ENCODE measurements at places on chromosomes 2 and 18.

DNA sequence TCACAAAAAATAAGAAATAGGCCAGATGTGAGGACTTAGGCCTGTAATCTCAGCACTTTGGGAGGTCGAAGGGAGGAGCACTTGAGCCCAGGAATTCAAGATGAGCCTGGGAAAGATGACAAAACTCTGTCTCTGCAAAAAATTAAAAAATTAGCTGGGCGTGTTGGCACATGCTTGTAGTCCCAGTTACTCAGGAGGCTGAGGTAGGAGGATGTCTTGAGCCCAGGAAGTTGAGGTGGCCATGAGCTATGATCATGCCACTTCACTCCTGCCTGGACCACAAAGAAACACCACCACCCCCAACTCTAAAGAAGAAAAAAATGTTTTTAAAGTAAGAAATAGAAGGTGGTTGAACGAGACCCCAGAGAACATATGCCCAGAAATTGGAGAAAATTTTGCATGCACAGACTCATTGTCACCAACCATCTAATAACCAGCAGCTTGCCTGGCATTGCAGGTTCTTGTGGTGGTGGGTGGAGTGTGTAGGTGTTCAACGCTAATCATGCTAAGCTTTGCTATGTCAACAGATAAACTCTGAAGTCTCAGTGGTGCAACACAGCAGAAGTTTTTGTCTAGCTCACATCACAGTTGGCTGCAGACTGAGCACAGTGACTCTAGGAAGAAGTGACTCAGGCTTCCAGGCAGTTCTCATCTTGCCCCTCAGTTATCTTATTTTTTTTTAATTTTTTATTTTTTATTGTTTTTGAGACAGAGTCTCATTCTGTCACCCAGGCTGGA lies 18.6 kb downstream of the ARL4C start:
- H3K27me3 ChIP-seq, result no peaks in the 10 kb centered on the region
- no peaks in the 10 kb centered on the region for H3K4me1 ChIP-seq
- H3K36me3 ChIP-seq, result no peaks in the 10 kb centered on the region
- DNase-seq, result no peak
- no peak overlapping the region for H3K4me3 ChIP-seq

GRCh38 chr2:146931109-146931508 lies 913.7 kb upstream of the ACVR2A start:
- no peaks in the 10 kb centered on the region for H3K36me3 ChIP-seq
- no peak overlapping the region for H3K4me3 ChIP-seq
- DNase-seq, result no peak
- H3K27ac ChIP-seq, result no peak overlapping the region
- no peaks in the 10 kb centered on the region for H3K27me3 ChIP-seq
- no peaks in the 10 kb centered on the region for H3K4me1 ChIP-seq

DNA sequence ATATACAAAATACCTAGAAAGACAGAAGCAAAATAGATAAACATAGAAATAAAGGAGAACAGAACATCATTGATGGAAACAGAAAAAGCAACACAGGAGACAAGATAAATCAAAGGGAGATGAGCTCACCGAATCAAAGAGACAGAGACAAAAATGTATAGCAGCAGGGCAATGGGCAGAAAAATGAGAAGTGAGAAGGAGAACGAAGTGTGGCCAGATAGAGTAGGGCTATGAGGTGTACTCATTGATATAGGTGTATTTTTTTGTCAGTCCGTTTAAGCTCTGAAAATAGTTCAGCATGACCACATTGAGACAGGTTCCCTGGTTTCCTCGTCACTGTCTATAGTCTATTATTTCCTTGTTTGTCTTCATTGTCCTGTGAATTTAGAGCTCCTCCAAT lies 55.1 kb downstream of the SP100 start:
- no peak overlapping the region for H3K4me3 ChIP-seq
- no peak overlapping the region for H3K27ac ChIP-seq
- no peaks in the 10 kb centered on the region for H3K27me3 ChIP-seq
- DNase-seq, result no peak
- H3K36me3 ChIP-seq, result peaks cover 43% of the 10 kb centered on the region
- peaks cover 8% of the 10 kb centered on the region for H3K4me1 ChIP-seq

DNA sequence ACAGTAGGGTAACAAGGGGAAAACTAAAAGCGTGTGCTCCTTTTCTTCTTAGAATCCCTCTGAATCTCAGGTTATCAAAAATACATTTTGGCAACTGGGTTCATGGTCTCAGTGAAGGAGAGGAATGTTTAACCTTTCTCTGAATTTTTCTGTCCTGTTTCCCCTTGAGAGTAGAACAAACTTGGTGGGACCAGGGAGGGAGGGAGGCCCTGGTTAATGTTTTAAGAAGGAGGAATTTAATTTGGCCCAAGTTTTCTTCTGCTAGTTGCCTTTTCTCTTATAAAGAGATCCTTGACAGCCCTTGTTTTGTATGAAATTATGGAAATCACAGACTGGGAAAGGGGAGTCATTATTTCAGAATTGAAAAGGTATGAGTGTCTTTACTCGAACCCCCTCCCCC lies 12.2 kb upstream of the POU3F3 start:
- H3K36me3 ChIP-seq, result no peaks in the 10 kb centered on the region
- no peak overlapping the region for H3K4me3 ChIP-seq
- no peaks in the 10 kb centered on the region for H3K4me1 ChIP-seq
- peaks cover 78% of the 10 kb centered on the region for H3K27me3 ChIP-seq

- no peak overlapping the region for H3K4me3 ChIP-seq
- no peaks in the 10 kb centered on the region for H3K27me3 ChIP-seq
- H3K27ac ChIP-seq, result no peak overlapping the region
- H3K4me1 ChIP-seq, result no peaks in the 10 kb centered on the region
- no peaks in the 10 kb centered on the region for H3K36me3 ChIP-seq
Measured at GRCh38 chr2:30282081-30282480, 50.7 kb downstream of the LBH start.

GRCh38 chr2:19478409-19478808 lies 120.0 kb upstream of the OSR1 start:
- no peak overlapping the region for H3K4me3 ChIP-seq
- H3K36me3 ChIP-seq, result no peaks in the 10 kb centered on the region
- no peak for DNase-seq
- H3K4me1 ChIP-seq, result no peaks in the 10 kb centered on the region
- no peaks in the 10 kb centered on the region for H3K27me3 ChIP-seq

- H3K27me3 ChIP-seq, result no peaks in the 10 kb centered on the region
- no peak overlapping the region for H3K27ac ChIP-seq
- no peak overlapping the region for H3K4me3 ChIP-seq
Measured at GRCh38 chr2:160920791-160921303, 239.4 kb upstream of the TANK start.

- no peak overlapping the region for H3K4me3 ChIP-seq
- no peak overlapping the region for H3K27ac ChIP-seq
- H3K27me3 ChIP-seq, result no peaks in the 10 kb centered on the region
- peak; percentile 34 for DNase-seq
- no peaks in the 10 kb centered on the region for H3K4me1 ChIP-seq
Measured at GRCh38 chr2:1561811-1562421, 148.7 kb downstream of the TPO start.

DNA sequence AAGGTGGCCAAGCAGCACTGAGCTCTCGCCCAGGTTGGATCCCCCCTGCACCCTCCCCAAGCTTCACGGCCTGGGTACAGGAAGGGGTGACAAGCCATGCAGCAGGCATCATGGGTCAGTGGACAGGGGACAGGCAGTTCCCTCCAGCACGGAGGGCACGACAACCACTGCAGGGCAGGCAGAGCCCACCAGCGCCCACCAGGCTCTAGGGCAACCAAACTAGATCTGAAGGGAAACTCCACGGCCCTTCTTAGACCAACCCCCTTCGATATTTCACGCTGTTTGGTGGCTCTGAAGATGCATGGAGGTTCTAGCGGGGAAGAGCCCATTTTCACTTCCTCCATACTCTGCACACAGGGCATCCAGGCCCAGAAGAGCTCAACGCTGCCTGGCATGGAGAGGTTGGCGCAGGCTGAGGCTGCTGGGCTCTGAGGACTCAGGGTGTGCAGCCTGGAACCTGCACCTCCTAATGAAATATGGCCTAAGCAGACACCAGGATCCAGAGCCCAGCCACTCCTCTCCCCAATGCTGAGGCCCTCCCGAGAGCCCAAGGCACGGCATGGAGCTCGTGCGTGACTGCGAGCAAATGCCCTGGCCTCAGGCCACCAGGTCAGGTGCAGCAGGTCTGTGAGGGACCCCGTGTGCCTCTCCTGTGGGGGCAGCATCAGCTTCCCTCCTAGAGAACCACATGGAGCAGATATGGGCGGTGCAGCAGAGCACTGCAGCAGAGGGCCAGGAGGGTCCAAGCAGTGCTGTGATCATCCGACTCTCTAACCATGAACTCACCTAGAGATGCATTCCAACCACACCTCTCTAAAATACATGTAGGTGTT lies 8.7 kb upstream of the MTERF4 start:
- no peak overlapping the region for H3K27ac ChIP-seq
- no peaks in the 10 kb centered on the region for H3K4me1 ChIP-seq
- no peak for DNase-seq
- H3K4me3 ChIP-seq, result no peak overlapping the region

All from RWPE2 (cell line).